Putamen (tissue), 1 donor: ENCODE measurements at places on chromosomes 3 and 15.

DNA sequence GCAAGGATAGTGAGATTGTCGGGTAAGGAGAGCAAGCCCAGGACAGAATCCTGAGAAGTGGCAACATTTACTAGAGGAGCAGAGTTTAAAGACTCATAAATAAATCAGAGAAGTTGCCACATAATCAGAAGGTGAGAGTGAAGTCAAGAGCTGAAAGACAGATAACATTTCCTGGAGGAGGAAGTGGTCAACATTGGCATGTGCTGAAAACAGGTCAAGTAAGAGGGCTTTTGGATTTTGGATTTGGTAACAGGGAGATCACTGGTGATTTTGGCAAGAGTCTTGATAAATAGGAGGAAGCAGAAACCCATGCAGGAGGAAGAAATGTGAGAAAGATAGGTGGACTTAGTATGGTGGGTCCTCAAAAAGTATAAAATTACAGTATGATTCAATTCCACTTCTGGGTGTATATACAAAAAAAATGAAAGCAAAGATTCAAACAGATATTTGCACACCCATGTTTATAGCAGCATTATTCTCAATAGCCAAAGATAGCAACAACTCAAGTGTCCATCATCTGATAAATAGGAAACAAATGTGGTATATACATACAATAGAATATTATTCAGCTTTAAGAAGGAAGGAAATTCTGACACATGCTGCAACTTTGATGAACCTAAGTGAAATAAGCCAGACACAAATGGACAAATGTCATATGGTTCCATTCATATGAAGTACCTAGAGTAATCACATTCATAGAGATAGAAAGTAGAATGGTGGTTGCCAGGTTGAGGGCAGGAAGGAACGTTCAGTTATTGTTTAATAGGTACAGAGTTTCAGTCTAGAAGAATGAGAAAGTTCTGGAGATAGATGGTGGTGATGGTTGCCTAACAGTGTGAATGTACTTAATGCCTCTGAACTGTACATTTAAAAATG is 27.3 kb upstream of the MBNL1 start:
- DNase-seq = no peak

DNA sequence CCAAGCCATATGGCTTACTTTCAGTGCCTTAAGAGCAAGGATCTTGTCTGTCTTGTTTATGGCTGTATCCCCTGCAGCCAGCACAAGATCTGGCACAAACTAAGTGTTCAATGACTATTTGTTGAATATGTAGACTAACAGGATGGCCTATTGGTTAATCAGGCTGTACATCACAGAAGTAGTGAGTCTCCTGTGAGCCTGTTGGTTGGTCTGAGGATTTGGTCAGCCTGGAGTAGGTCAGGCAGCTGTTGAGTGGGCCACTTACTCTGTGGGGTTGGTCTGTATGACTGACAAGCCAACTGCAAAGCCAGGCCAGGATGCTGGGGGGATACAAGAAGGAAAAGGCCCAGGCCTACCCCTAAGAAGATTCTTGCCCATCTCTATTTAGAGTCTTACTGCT is 33.4 kb upstream of the CILP start:
- DNase-seq = no peak

DNA sequence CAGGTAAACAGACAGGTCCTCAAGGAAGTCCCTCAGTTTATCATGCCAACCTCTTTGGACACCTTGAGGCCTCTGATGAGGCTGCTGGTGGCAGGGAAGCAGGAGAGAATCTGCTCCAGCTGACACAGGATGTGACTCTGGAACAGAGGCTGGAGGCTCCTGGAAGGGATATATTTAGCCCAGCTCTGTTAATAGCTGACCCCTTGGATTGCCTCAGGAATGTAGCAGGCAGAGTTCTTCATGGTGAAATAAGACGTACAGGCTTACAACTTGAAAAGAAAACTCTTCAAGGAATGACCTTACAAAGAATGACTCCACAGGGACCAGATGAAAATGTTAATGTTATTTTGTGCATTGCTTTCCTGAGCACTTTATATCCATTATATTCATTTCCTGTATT is 90.5 kb downstream of the AQP9 start:
- no peak for DNase-seq

GRCh38 chr3:32990116-32990515 is 38.7 kb downstream of the CCR4 start:
- DNase-seq = no peak

DNA sequence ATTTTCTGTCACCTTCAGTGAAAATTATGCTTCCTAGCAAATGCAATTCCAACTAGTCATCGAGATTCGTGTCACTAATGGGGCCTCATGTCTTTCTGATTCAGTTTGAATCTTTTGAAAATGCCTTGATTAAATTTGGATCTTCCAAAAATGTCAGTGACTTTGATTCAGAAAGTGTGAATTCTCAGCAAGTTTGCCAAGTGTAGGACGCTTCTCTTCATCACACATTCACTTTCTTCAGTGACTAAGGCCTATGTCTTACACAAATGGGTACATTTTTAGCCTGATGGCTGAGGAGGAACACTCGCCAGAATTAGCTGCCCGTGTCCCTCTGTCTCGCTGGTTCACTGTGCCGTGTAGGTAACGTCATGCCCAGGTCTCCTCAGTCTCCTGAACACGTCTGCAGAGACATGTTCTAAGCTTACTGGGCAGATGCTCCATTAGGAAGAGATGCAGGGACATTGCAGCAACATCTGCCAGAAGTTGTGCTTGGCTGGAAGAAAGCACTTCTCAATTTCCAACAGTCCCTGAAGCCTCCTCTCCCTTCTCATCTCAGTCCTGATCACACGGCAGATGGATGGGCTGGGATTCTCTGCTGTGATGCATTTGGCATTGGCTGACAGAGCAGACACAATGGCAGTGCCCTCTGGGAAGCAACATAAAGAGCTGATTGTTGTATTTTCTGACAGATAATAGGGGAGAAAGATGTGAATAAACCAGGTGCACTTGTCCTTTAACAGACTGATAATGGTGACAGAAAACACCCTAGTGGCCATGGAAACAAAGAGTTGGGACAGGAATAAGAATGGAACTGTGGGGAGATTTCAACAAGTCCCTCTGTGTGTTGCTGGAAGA is 29.1 kb upstream of the LYZL4 start:
- no peak for DNase-seq

- no peak for DNase-seq
Observed at GRCh38 chr3:189632242-189632641, 1.1 kb downstream of the TP63 start.

- no peak for DNase-seq
Observed at GRCh38 chr3:147903026-147903425, 493.9 kb downstream of the ZIC1 start.

DNA sequence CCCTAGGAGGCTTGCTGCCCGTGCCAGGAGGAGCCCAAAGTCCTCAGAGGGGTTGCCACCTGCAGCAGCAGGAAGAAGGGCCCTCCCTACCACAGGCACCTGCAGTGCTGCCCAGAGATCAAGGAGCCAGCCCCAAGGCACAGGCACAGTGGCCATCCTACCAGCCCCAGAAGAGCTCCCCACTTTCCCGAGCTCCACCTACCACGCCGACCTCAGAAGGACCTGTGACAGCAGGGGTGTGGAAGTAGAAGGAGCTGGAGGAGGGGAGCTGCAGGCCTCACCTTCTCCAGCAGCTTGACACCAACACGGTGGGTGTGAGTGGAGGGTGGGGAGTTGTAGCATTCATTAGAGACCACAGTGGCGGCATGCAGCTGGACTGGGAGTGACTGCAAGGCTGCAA is 485.8 kb downstream of the GABRG3 start:
- DNase-seq = no peak
